SK-N-SH (cell line): ENCODE measurements at places on chromosomes 5 and 9. TPM values are rescaled to one million over a fixed set of nuclear protein-coding genes. Genes with fewer than 3 reads are reported as not detected.

DNA sequence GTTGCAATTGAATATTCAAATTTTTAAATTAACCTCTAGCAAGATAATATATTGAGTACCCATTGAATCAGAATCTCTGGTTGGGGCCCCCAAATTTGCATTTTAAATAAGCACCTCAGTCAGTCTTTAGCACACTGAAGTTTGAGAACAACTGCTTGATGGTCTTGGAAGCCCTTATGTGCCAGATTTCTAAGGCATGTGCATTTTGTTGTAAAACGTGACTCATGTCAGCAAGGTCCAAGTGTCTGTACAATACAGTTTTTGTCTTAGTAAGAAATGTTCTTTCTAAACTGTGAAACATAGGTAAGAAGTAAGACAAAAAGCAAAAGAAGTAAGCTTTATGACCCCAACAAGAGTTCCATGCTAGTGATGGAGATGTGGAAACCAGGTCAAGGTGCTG lies 59.1 kb upstream of the PHF2 start:
- DNase-seq: no peak

- no peak for DNase-seq
These were observed 24.6 kb downstream of the COL5A1 start for GRCh38 chr9:134666208-134666607.

The HACD4 gene
- polyA plus RNA-seq: under 0.01 TPM in 1 of 2 replicates, not detected in the other

The PTGES gene
- polyA plus RNA-seq: 3.2 and 5.2 TPM in 2 replicates

The SPATA31E1 gene
- not detected in 2 replicates for polyA plus RNA-seq

The CDHR2 gene
- 0.02 TPM in 1 of 2 replicates, not detected in the other for polyA plus RNA-seq

GRCh38 chr9:61665829-61666228 lies 476.0 kb downstream of the SPATA31A7 start:
- DNase-seq: no peak

The OBP2B gene
- not detected in 2 replicates for polyA plus RNA-seq
